ENCODE measurements at places on chromosomes 5 and 9. TPM values are rescaled to one million over a fixed set of nuclear protein-coding genes. Genes with fewer than 3 reads are reported as not detected.

Gene SPINK4
- not detected for total RNA-seq

GRCh38 chr5:149455889-149456409, 76.9 kb upstream of the IL17B start:
- peaks cover 2% of the 10 kb centered on the region for H3K27me3 ChIP-seq
- no peaks in the 10 kb centered on the region for H3K36me3 ChIP-seq
- no peak for DNase-seq

DNA sequence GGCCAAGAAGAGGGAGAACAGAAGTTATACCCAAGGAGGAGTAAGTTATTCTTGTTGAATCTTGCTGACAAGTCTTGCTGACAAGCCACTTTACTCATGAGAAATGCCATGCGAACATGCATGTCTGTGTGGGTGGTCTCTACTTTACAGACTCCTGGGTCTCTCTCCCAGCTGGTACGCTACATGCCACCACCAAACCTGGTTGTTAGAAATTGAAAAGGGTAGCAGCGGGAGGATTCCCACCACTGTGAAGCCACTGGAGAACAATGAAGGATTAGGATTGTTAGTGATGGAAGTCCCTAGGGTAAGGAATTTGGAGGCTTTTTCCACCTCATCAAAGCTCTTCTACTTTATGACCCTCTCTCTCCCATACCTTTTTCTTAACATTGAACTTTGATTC, 53.6 kb upstream of the GABRB2 start:
- no peaks in the 10 kb centered on the region for H3K36me3 ChIP-seq
- no peak overlapping the region for H3K4me3 ChIP-seq
- H3K4me1 ChIP-seq, result no peaks in the 10 kb centered on the region
- DNase-seq, result no peak
- no peaks in the 10 kb centered on the region for H3K27me3 ChIP-seq

GRCh38 chr5:18745988-18746615, 1111.8 kb downstream of the TAF11L14 start:
- H3K36me3 ChIP-seq, result peaks cover 14% of the 10 kb centered on the region
- H3K27ac ChIP-seq, result peak overlapping the region; percentile 94
- H3K4me3 ChIP-seq, result peak overlapping the region; percentile 94
- H3K4me1 ChIP-seq, result peaks cover 23% of the 10 kb centered on the region
- no peaks in the 10 kb centered on the region for H3K27me3 ChIP-seq
